Hindlimb muscle (tissue), 1 donor: ENCODE measurements at places on chromosomes 1 and 21. TPM values are rescaled to one million over a fixed set of nuclear protein-coding genes. Genes with fewer than 3 reads are reported as not detected.
A peak's percentile ranks its signal among the peaks of the same experiment; 100 is the strongest.

DNA sequence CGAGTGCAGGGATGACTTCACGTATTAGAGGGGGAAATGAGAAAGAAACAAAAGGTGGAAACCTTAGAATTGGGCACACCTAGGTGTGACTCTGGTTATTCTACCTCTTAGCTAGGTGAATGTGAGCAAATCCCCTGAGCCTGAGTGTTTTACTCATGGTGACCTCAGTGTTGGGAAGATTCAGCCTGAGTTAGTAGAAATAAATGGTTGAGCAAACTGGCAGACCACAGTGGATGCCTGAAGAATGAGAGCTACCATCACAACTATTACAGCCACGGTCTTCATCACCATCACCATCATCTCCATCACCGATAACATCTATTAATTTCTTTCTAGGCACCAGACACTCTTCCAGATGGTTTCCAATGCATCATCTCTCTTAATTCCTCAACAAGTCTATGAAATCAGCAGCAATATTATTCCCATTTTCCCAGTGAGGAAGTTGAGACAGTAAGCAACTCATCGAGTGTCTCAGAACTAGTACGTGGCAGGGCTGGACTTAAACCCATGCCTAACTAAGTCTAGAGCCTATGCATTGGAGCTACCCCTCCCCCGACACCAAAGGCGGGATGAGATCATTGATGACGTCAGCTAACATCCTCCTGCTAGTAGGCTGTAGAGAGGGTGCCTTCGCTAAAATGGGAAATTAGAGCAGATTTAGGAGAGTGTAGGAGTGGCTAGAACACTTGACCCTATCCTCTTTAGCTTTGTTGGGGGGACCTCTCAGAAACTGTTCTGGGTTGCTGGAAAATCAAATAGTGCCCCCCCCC, 7.9 kb upstream of the KAZN start:
- no peak for DNase-seq

DNA sequence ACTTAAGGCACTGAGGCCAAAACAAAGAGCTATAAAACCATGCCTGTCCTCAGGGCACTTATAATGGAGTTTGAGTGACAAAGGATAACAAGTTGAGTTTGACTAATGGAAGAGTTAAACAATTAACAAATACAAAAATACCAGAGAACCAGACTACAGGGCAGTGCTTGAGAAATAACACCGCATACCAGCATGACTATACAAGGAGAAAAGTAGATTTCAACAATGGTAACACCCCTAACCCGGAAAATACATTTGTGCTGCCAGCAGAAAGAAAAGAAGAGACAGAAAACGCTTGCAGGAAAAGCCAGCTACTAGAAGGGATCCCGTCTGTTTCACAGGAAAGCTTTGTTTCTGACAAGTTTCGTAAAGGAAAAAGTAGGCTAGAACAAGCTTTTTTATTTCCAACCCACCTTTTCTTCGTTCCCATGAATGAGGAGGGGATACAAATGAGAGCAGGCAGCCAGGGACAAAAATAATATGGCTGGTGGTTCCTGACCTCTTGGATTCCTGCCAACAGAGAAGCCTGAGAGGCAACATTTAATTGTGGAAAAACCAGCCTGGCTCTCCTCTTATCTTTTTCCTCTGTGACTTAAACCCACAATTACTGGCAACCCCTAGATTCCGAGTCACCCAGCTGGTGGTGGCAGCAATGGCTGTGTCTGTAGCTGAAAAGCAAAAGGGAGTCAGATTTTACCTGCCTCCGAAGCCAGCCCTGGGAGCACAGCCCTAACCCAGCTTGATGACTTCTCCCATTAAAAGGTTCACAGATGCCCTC, 56.5 kb downstream of the WLS start:
- no peak for DNase-seq

- no peak for DNase-seq
Observed at GRCh38 chr1:195733826-195734225, 874.4 kb downstream of the KCNT2 start.

- no peak for DNase-seq
Observed at GRCh38 chr1:90952906-90953305, 68.9 kb downstream of the ZNF644 start.

DNA sequence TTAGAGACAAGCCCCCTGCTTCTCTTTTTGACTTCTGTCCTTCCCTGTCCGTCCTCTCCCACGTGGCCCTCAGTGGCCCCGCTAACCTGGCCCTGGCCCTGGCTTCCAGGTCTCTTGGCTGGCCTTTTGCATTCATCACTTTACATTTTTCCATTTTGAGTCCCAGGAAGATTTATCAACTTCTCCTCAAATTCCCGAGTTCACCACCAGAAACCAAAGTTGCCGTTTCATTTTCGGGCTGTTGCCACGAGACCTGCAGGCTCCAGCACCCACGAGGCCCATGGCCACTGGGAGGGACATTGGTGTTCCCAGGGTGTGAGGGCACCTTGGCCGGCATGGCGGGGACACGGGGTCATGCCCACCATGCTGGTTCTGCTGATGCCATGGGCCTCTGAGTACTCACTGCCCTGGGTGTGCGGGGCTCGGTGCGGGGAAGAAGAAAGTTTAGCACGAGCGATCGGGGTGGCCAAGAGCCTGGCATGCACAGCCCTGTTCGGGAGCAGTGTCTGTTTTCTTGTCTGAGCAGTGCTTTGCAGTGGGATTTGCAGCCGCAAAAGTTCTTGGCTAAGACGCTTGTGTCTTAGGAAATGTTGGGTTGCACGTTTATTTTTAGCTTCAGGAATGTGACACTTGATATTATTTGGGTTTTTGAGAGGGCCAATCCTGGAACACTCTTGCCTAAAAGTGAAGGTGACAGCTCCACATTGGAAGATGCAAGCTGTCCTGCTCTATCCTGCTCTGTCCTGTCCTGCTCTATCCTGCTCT, 40.4 kb upstream of the ADARB1 start:
- peak; percentile 50 for DNase-seq

- no peak for DNase-seq
Observed at GRCh38 chr1:207702317-207702716, 49.5 kb upstream of the CD46 start.

GRCh38 chr1:25111706-25112105, 120.6 kb downstream of the SYF2 start:
- DNase-seq: no peak

DNA sequence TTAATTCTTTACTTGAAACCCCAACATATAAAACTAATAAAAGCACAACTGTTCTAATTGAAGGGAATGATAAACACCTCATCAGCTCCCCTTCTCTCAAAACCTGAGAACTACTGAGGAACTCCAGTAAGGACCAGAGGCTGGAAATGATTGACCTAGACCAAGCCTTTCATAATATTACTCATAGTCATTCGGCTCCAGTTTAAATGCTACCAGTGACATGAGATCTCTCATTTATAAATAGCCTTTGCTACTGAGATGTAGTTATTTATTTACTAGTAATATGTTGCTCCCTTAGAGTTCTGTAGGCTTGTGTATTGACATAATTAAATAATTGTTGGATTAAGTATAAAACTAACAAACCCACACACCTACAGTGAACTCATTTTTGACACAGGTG, 209.8 kb upstream of the PRMT6 start:
- no peak for DNase-seq

- DNase-seq: no peak
Observed at GRCh38 chr21:35343046-35343819, 294.1 kb upstream of the RUNX1 start.

- no peak for DNase-seq
Observed at GRCh38 chr1:64675718-64676345, 69.0 kb upstream of the RAVER2 start.

Gene NTMT2
- polyA plus RNA-seq: 10.6 TPM

Gene DISP3
- 0.30 TPM for polyA plus RNA-seq

Gene TRIM45
- polyA plus RNA-seq: 19.6 TPM

Gene CD52
- 2.2 TPM for polyA plus RNA-seq

Gene RABIF
- polyA plus RNA-seq: 6.2 TPM
